ENCODE measurements at places on chromosomes 13 and 19.

- DNase-seq: no peak
These were observed 9.0 kb downstream of the TSPAN16 start for GRCh38 chr19:11304936-11305335.

DNA sequence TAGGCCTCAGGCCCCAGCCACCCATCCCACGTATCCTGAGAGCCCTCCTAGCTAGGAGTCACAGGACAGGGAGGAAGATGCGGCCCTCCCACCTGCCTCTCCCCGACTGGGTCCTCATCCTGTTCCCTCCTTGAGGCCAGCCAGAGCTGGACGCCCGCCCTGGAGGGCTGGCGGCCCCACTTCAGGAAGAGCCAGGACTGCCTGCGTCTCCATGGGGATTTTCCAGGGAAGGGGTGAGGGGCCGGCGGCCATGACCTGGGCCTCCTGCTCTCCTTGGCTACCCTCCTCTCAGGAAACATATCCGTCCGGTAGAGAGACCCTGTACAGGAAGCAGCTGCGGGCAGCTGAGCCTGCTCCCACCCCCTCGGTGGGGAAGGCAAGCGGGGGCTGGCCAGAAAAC, 11.3 kb upstream of the PRKD2 start:
- DNase-seq: no peak

DNA sequence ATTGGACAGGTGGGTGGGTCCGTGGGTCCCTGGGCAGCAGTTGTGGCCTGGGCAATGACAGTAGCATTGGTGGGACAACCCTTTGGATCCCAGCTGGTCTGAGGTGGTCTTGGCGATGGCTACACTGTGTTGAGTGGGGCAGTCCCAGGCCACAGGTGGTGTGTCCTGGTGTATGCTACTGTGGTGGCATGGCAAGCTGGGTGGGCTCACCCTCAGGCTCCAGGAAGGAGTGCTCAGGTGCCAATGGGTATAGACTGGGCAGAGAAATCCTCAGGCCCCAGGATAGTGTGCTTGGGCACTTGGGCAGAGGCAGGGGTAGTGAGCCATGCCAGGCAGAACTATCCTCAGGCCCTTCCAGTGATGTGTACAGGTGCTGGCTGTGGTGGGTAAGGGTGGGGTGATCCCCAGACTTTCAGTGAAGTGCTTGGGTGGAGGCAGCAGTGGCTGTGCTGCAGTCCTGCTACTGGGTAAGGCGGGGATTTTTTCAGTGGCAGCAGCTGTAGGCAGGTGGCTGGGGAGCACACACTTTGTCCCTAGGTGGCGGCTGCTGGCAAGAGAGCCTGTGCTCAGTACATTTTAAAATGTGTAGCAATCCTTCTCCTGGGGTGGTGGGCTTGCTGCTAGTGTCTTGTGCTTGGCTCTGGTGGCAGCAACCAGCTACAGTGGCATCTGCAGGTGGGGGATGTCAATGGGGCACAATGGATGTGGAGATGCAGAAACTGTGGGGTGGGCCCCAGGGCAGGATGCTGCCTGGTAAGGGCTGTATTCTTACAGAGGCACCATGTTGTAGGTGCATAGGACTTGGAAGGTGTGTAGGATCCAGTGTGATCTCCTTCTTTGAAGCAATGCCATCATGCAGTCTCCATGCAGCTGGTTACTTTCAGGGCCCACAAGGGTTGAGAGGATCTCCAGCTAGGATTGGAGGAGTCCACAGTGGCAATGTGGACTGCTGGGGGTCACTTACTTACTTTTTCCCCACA, 64.9 kb downstream of the DNAJC3 start:
- no peak for DNase-seq

- no peak for DNase-seq
These were observed 103.9 kb downstream of the WDFY2 start for GRCh38 chr13:51687947-51688714.
